ENCODE measurements at places on chromosomes 2 and 18.

- DNase-seq, result no peak
Observed at GRCh38 chr18:78735131-78736014, 244.2 kb upstream of the SALL3 start.

DNA sequence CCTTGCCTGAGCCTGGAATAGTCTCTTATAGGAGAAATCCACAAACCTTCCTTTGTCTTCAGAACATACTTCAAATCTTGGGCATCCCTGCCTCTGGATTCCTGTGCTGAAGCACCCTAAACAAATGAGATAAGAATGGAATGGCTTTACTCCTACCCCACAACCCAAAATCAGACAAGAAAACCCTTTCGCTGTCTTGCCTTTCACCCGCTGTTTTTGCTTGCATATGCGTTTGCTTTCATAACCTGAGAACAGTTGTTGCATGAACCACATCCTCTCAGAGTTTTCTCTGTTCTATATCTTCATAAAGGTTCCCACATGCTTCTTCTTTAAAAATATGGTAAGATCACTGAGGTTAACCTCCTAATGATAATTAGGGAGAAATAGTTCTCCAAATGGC, 132.1 kb upstream of the MAP3K20 start:
- DNase-seq, result no peak

GRCh38 chr2:175418224-175418835, 236.8 kb upstream of the ATP5MC3 start:
- DNase-seq, result no peak

DNA sequence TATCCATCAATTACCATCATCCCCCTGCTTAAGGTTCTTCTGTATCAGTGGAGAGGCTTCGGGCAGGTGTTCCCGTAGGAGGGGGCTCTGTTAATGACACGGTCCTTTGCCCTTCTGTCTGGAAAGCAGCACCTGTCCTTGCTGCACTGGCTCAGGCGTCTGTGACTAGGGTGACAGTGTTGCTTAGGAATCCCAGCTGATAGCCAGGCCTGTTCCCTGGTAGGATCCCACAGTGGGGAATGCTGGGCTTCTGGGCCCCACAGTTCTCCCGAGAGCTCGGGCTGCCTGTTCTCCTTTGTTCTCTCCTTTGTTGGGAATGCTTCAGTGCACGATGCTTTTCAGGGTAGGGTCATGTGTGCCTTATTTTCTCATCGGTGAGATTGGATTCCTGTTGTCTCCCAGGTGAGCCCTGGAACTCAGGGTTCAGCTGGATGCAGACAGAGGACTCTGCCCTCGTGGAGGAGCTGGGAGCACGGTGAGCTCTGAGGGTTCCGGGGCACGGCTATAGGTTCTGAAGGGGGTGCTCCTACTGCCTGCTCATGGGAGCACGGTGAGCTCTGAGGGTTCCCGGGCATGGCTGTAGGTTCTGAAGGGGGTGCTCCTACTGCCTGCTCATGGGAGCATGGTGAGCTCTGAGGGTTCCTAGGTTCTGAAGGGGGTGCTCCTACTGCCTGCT, 9.6 kb downstream of the SNTG2 start:
- no peak for DNase-seq

- DNase-seq, result no peak
Observed at GRCh38 chr2:24672589-24672988, 120.6 kb downstream of the PTRHD1 start.

DNA sequence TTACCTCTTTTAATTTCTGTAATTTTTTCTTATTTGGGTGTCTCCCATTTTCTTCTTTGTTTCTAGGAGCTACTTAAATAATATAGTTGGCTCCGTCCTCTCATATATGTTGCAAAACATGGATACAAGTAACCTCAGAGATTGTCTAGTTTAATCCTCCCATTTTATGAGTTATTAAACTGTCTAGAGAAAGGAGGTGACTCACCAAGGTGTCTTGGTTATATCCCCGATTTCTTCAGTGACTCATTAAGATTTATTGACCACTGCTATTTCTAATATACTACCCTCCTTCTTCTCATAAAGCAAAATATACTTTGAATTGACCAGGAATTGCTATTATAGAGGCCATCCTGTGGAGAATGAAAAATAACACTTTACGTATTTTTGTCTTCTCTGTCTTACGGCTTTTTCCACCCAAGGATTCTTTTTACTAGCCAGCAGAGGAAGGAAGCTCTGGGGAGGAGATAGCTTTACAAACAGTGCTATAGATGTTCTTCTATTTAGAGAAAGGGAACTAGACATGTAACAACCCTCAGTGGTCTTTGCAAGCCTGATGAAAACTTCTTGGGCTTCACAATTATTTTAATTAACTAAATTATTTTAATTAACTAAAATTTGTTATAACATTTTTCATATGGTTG, 300.4 kb upstream of the TNP1 start:
- no peak for DNase-seq

DNA sequence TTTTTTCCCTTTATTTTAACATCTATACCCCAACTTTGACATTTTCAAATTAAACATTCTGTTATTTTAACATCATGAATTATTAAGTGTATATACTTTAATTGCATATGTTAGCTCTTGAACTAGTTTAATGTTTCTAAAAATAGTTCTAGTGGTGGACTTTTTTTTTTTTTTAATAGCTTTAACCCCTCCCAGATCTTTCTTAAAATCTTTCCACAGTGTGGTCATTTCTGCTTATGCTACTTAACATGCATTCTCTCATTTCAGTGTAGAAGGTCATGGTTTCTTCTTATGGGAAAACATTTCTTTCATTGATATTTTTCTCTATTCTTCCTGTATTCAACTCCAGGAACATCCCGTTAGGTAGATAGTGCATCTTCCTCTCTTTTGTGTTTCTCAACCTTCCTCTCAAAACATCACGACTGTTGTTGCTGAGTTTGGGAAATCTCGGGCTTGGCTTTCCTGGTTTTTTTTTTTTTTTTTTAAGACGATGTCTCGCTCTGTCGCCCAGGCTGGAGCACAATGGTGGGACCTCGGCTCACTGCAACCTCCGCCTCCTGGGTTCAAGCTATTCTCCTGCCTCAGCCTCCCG, 849 bp upstream of the TMEM18 start:
- DNase-seq, result no peak

GRCh38 chr18:39318462-39318861, 1752.9 kb upstream of the CELF4 start:
- no peak for DNase-seq

DNA sequence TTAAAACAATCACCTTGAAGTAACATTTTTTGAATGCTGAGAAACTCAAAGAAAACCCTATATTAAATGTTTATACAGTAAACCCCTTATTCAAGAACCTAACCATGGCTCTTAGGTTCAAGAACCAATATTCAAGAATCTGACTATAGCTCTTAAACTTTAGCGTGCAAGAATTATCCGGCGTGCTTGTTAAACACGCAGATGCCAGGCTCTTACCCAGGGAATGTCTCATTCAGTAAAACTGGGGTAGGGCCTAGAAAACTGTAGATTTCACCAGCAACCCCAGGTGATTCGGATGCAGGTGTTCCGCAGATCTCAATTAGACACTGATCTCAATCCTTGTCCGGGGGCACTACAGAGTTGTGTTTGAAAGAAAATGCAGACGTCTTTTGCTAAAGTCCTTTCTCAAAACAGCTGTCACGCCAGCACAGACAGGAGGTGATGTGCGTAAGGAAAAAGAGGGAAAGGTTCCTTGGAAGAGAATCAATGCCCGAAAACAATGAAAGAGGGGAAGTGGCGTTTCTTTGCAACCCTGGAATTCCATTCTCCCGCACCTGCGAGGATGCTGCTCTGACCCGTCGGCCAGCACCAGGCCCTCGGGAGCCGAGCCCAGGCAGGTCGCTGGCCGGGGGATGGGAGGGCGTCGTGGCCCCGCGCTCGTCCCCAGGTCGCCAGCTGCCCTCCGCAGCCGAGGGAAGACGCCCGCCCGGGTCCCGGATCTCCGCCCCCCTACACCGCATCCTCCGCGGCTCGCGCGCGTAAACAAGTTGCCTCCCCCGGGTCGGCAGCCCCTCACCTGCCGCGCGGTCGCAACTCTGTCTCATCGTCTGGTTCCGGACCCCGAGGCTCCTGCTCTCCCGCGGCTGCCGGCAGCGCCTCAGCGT, 851 bp downstream of the EIF2AK3 start:
- peak; percentile 63 for DNase-seq

GRCh38 chr2:187655001-187655400, 100.8 kb upstream of the TFPI start:
- DNase-seq, result no peak

DNA sequence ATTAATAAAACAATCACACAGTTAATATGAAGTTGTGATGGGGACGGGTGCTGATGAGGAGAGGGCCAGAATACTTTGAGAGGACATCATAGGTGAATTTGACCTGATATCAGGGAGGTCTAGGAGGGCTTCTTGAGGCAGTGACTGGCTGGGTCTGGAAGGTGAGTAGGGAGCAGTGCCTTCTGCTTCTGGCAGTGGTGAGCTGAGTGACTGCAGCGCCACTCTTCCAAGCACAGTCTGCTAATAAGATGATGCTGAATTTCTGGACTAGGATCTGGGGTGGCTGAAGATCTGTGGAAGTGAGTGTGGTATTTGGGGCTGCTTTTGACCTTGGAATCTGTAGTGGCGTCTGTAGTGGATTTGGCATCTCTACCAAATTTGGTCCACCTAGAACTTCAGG, 5.5 kb downstream of the DGKD start:
- DNase-seq, result no peak

DNA sequence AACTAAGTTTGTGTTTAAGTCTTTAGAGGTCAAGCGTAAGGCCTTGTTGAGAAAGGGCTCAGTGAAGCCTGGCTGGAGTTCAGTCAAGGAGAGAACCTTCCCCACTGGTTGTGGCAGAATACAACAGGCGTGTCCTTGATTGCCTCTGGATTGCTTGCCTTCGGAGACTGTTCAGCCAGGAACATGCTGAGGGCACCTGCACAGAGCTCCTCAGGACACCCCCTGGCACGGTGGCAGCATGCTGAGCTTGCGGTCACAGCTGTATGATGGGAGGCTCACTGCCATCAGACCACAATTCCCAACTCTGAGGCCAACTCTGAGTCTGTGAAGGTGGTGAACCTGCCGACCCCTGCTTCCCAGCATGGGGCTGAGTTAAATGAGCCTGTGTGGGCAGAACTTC, 130.0 kb downstream of the LPIN1 start:
- peak; percentile 1 for DNase-seq

- DNase-seq, result no peak
Observed at GRCh38 chr2:42554392-42554791, 14.0 kb upstream of the MTA3 start.

DNA sequence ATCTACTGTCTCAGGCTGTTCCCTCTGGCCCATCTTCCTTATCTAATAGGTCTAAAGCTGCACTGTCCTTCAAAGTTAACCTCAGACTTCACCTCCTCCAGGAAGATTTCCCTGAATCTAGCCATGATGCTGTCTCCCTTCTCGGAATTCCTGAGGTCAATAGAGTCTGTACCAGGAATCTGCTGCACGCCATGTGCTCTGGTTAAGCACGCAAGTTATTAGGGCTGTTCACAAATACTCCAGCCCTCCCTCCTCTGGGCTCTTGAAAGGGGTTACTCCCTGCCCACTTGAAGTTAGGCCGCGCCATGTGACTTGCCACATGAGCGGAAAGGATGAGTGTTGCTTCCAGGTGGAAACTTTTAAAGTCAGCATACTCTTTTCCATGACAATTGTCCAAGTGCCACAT, 43.6 kb downstream of the MCFD2 start:
- DNase-seq, result no peak

DNA sequence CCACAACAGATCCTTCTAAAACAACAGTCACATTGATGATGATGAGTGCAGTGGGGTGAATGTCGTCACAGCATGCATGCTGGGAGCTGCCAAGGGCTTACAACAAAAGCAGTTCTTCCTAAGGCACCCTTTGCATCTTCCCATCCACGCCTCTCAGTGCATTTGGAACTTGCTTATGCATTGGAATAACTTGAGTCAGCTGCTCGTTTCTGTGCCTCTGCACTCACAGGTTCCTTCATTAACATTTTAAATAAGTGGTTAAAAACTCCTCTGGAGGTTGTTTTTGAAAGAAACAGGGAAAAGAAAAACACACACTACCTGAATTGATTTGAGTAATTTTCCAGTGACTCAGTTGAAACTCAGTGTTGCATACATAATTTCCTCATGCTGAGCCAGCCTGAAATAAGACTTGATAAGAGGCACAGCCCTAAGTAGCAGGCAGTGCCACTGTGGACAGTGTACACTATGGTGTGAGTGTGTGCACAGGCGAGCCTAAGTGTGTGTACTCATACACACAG, 46.8 kb upstream of the TRIM43B start:
- DNase-seq, result no peak

GRCh38 chr2:180494286-180494685, 486.1 kb upstream of the UBE2E3 start:
- no peak for DNase-seq

GRCh38 chr18:10142496-10143160, 228.8 kb downstream of the VAPA start:
- DNase-seq, result peak; percentile 62

GRCh38 chr18:5997361-5997760, 102.0 kb upstream of the TMEM200C start:
- DNase-seq, result no peak

DNA sequence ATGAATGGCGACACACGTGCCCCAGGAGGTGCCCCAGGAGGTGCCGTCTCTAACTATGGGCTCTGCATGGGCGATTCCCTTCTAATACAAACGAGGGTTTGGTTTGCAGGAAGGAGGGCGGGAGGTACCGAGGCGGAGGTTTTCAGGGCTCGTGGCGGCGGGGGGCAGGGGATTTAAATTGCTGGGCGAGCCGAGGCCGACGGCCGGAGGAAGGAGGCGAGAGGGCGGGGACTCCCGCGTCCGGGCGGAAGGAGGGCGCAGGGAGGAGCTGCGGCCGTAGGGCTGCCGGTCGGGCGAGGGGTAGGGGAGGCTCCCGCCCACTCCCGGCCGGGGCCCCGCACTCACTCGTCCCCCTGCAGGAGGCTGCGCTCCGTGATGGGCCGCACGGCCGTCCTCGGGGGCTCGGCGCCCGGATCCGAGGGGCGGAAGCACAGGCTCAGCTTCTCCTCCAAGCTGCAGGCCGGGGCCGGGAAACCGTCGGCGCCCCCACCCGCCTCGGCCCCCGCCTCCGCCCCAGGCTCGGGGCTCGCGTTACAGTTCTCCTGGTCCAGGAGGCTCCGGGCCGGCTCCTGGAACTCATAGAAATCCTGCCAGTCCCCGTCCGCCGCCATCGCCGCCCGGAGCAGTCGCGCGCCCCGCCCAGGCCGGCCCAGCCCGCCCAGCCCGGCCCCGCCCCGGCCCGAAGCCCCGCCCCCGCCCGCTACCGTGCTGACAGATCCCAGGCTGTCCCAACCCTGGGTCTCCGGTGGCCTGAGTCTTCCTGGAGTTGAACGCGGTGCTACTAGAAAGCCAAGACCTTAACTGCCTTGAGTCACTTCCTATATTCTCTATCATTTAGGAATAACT, at the start of gene FEZ2:
Gene FEZ2, minus strand, starts transcription at position 637 of the 846 bp plus-strand sequence. Its CDS starts 26 bp downstream, at position 611.
- peak; percentile 85 for DNase-seq

All from femur (tissue), 1 donor.